Uterus (tissue), 4 donors: ENCODE measurements at places on chromosomes 1 and 21. TPM values are rescaled to one million over a fixed set of nuclear protein-coding genes. Genes with fewer than 3 reads are reported as not detected.

The ATP1A2 gene
- total RNA-seq, result 16.5 TPM

DNA sequence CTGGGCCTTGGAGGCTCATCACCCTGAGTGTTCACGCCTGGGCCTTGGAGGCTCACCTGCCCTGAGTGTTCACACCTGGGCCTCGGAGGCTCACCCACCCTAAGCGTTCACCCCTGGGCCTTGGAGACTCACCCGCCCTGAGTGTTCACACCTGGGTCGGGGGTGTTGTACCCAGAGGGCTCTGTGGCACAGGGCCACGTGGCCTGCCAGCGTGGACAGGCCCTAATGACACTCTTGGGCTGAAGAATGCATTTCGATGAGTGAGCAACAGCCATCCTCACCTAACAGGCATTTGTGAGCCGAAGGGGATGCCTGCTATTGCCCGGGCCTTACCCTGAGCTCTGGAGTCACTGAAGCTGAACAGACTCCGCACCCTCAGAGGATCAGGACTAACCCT, 17.5 kb downstream of the SLC19A1 start:
- no peak for DNase-seq

The CCT3 gene
- 232 TPM for total RNA-seq

DNA sequence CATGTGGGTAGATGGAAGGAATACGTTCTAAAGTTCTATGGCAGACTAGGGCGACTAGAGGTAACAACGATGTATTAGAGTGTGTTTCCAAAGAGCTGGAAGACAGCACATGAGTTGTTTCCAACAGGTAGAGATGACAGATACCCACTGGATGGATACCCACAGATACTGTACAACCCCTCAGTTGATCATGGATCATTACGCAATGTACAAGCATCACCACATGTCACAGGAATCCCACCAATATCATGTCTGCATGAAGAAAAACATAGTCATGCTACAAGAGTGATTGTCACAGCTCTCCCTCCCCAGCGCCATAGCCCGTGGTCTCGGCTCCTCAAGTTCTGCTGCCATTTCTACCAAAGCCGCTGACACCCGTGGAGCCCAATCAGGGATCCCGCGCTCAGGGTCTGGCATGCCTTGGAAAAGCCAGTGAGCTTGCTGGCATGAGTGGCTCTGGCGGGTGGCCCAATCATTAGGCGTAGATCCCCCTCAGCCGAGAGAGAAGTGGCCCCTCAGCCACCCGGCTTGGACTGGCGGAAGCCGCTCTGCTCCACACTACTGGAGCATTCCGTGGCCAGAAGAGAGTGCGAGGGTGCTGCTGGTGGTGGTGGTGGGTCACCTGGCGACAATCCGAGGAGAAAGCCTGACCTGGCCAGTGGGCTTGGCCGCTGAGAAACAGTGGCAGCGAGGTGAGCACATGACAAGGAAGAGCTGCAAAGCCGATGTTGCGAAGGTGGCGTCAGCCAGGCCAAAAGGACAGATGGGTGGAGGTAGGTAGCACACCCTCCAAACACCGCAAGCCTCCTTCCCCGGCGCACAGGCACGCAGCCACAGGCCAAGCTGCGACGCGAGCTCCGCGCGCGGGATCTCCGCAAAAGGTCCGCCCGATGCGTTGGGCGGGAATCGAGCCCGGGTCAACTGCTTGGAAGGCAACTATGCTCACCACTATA, 65.7 kb upstream of the FCGR2A start:
- DNase-seq, result no peak

GRCh38 chr21:36205962-36206361, 49.3 kb downstream of the DOP1B start:
- DNase-seq, result no peak

The USH2A gene
- 0.14 TPM for total RNA-seq
